ENCODE measurements at places on chromosomes 13 and 19. TPM values are rescaled to one million over a fixed set of nuclear protein-coding genes. Genes with fewer than 3 reads are reported as not detected.

Gene IGFL3
- total RNA-seq: not detected

Gene ZNF576
- total RNA-seq: 20.8 TPM

Gene PLPP2
- 0.34 TPM for total RNA-seq

Gene OXGR1
- total RNA-seq: not detected

Gene MEIS3
- not detected for total RNA-seq

All from T-helper 1 cell treated with Interleukin-12 subunit alpha and Interleukin-12 subunit beta and Interleukin-4 antibody, amounts not matched to agents 30 ng/mL and 1 ng/mL, for 36 hours (primary cell).